ENCODE measurements at places on chromosomes 4 and X.

- H3K27me3 ChIP-seq: no peaks in the 10 kb centered on the region
- H3K27ac ChIP-seq: no peak overlapping the region
- H3K36me3 ChIP-seq: no peaks in the 10 kb centered on the region
- no peaks in the 10 kb centered on the region for H3K4me1 ChIP-seq
Measured at GRCh38 chr4:21032089-21032645, 331.9 kb downstream of the PACRGL start.

DNA sequence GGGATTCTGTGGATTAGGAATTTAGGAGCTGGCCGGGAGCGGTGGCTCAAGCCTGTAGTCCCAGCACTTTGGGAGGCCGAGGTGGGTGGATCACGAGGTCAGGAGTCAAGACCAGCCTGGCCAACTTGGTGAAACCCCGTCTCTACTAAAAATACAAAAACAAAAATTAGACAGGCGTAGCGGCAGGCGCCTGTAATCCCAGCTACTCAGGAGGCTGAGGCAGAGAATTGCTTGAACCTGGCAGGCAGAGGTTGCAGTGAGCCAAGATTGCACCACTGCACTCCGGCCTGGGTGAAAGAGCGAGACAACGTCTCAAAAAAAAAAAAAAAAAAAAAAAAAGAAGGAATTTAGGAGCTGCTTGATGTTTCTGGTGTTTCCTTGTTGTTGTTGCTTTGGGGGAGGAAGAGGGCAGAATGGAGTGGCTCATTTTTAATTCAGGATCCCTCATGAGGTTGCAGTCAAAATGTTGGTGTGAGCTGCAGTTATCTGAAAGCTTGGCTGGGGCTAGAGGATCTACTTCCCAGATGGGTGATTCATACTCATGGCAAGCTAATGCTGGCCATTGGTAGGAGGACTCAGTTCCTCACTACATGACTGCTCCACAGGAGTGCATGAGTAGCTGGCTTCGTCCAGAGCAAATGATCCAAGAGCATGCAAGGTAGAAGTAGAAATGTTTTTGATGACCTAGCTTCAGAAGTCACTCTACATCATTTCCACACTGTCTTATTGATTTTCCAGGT, 26.5 kb upstream of the JADE1 start:
- H3K4me1 ChIP-seq: no peaks in the 10 kb centered on the region
- H3K27me3 ChIP-seq: no peaks in the 10 kb centered on the region
- H3K4me3 ChIP-seq: no peak overlapping the region
- H3K36me3 ChIP-seq: no peaks in the 10 kb centered on the region
- H3K27ac ChIP-seq: no peak overlapping the region
- DNase-seq: no peak

- DNase-seq: no peak
- no peaks in the 10 kb centered on the region for H3K27me3 ChIP-seq
- no peak overlapping the region for H3K4me3 ChIP-seq
Measured at GRCh38 chr4:11194431-11194830, 234.3 kb downstream of the HS3ST1 start.

- H3K4me1 ChIP-seq: no peaks in the 10 kb centered on the region
- H3K27ac ChIP-seq: no peak overlapping the region
- DNase-seq: no peak
- H3K4me3 ChIP-seq: no peak overlapping the region
- H3K36me3 ChIP-seq: no peaks in the 10 kb centered on the region
Measured at GRCh38 chr4:125008676-125009075, 296.1 kb upstream of the ANKRD50 start.

DNA sequence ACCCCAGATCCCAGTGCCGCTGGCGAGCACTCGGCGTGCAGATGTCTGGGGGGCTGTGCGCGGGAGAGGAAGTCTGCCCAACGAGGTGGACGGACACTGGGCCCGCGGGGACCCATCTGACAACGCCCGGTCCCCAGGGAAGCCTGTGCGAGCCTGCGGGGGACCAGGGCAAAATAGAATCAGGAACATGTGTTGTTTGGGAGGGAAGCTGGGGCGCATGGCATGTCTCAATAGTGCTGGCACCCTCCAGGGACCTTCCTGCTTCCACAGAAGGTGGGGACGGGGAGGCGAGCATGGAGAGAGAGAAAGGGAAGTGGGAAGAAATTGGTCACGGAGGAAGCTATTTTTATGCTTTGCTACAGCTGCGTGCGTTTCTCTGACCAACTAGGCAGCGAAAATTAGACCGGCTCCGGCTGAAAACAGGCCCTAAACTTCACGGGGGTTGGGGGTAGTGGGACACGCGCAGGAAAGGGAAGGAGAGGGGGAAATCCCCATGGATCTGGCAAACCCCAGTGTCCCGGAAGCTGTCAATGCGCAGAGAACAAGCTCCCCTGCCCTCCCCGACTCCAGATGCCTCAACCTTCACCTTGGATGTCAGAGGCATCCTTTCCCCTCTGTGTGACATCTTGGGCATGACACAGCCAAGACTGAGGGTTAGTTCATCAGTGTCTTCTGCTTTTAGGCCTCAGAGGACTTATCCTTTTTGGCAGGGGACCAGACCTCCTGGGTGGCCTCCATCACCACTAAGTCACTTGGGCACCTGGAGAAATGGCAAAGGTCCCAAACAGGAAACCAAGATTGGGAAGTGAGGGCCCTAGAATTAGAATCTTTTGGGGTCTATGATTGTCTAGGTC, 169.8 kb upstream of the BCOR start:
- no peak overlapping the region for H3K4me3 ChIP-seq
- no peaks in the 10 kb centered on the region for H3K36me3 ChIP-seq
- no peaks in the 10 kb centered on the region for H3K27me3 ChIP-seq

DNA sequence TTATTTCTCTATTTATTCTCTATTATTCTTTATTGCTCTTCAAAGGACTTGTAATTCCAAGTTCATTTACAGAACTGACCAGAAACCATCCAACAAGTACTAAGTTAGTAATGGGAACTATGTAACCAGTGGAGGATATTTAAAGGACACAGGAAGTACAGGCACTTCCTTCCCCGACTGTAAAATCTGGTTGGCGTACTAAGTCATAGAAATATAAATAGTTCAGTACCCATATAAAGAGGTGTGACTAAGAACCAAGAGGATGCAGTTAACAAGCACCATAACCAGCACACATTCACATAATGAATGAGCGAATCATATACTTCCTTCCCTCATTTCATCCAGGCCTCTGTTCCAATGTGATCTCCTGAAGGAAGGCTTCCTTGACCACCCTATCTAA, 3.6 kb upstream of the EIF4E start:
- H3K27ac ChIP-seq: no peak overlapping the region
- H3K4me3 ChIP-seq: no peak overlapping the region
- DNase-seq: no peak
- H3K36me3 ChIP-seq: no peaks in the 10 kb centered on the region
- no peaks in the 10 kb centered on the region for H3K27me3 ChIP-seq

DNA sequence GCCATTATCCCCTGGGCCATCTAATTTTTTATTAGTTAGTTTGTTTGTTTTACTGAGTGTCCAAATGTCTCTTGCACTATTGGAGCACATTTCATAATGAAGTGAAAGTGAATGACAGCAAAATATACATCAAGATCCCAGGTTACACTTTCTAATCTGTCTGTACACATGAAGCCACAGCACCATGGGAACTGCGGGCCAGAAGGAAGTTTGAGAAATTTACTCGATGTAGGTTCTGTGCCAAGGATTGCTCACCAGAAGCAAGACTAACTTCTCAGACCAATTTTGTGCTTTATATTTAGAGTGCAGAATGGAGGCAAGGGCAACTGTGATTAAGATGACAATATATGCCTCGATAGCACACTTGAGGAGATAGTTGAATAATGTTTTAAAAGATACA, 258.0 kb downstream of the COL25A1 start:
- H3K4me1 ChIP-seq: no peaks in the 10 kb centered on the region
- H3K27ac ChIP-seq: no peak overlapping the region
- H3K27me3 ChIP-seq: no peaks in the 10 kb centered on the region
- DNase-seq: no peak

DNA sequence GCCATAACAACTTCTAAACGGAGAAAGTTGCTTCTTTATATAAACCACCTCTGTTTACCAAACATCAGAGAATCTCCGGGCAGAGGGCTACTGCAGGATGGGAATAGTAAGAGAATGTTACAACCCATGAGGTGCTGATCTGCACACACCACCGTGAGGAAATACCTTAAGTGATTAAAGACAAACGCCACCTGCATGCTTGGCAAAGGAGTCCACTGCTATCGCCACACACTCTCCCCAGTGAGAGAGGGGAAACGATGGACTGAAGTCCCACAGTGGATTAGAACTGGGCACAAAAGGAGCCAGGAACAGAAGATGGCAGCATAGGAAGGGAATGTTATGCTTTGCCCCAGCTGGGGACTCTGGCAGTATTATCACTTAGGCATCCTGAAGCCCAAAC, 15.6 kb downstream of the MAML3 start:
- DNase-seq: no peak
- no peak overlapping the region for H3K4me3 ChIP-seq
- H3K4me1 ChIP-seq: peaks cover 34% of the 10 kb centered on the region
- H3K27me3 ChIP-seq: no peaks in the 10 kb centered on the region
